Activated CD8-positive, alpha-beta memory T cell treated with anti-CD3 and anti-CD28 coated beads, Interleukin-2, amount 10 ng/mL, durations not matched to agents 7 days and 5 days (primary cell): ENCODE measurements at places on chromosomes 16 and 17. TPM values are rescaled to one million over a fixed set of nuclear protein-coding genes. Genes with fewer than 3 reads are reported as not detected.

- H3K27me3 ChIP-seq = peaks cover 60% of the 10 kb centered on the region
- H3K4me1 ChIP-seq = no peaks in the 10 kb centered on the region
- H3K4me3 ChIP-seq = no peak overlapping the region
- DNase-seq = no peak
- no peak overlapping the region for H3K27ac ChIP-seq
Observed at GRCh38 chr16:2364638-2365210, 24.2 kb upstream of the ABCA3 start.

DNA sequence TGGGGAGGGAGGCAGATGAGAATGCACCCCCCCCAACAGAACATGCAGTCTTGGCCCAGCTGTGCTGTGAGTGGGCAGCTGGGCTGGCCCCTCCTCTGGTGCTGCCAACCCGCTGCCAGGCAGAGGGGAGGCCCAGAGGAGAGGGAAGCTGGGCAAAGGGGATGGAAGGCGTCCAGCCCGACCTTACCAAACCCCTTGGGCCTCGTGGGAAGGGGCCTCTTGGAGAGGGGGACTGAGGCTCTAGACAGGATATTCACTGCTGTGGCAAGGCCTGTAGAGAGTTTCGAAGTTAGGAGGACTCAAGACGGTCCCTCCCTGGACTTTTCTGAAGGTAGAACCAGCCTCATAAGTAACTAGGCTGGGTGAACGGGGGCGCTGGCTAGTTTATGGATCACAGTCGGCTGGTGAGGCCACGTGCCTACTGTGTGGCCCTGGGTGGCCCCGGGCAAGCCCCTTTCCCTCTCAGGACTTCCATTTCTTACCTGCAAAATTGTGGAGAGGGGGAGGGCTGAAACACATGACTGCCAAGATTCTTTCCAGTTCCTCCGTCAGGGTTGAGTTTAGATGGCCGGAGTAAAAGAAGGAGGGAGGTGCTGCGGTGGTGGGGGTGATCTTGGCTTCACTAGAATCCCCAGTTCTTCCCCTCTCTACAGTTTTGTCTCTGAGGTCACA, 857 bp upstream of the STAT5A start:
- peak overlapping the region; percentile 97 for H3K27ac ChIP-seq
- H3K4me3 ChIP-seq = peak overlapping the region; percentile 96
- peaks cover 55% of the 10 kb centered on the region for H3K4me1 ChIP-seq
- no peaks in the 10 kb centered on the region for H3K27me3 ChIP-seq
- DNase-seq = peak; percentile 68

DNA sequence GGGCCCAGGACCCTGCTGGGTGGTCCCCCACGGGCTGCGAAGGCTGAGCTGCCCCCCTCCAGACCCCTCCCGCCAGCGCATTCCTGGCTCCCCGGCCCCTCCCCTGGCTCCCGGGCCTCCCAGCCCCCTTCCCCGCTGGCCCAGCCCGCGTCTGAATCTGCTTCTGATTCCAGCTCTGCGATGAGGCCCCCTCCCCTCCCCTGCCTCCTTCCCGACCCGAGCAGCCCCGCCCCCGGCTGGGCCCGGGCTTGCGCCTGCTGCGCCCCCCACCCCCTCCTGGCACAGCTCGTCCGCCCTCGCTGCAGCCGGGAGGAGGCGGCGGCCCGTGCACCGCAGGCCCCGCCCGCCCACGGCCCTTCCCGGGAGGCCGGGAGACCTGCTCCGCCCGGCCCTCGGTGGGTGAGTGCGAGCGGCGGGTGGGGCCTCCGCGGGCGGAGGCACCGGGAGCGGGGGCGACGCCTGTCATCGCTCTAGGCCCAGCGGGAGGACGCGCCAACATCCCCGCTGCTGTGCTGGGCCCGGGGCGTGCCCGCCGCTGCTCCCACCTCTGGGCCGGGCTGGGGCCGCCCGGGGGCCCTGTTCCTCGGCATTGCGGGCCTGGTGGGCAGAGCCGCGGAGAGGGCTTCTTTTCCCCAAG, at the start of gene NTN3:
Gene NTN3, plus strand, starts transcription at position 282 of the 637 bp plus-strand sequence. CDS start 405 bp downstream, outside the sequence.
- H3K4me3 ChIP-seq = no peak within 1 kb of the TSS
- DNase-seq = no peak
- no peaks in the 10 kb centered on the region for H3K36me3 ChIP-seq

Gene CDR2L
- total RNA-seq = 0.32 TPM

DNA sequence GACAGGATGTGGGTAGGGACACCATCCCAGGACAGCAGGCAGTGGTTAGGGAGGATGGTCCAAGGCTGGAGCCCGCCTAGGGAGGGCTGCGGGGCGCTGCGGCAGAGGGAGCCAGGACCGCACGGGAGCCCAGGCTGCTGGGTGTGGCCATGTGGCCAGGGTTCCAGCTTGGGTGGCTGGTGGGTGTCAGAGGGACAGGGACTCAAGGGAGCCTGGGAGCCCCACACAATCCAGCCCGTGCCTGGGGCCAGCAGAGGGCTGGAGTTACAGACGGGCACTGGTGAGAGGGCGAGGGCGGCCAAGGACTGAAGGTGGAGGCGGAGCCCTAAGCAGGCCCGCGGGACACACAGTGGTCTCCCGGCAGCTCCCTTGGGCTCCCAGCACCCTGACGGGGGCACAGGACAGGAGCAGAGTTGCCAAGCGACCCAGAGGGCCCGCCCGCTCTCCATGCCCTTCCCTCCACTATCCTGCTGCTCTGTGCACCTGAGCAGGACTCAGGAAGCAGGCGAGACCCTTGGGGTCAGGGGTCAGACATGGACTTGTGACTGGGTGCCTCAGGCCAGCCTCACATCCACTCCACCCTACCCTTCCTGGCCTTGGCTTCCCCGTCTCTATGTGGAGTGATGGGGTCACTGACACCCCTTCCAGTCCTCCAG, 7.1 kb downstream of the MRPL28 start:
- H3K4me3 ChIP-seq = no peak overlapping the region
- DNase-seq = peak; percentile 41
- peaks cover 7% of the 10 kb centered on the region for H3K36me3 ChIP-seq
- H3K4me1 ChIP-seq = peaks cover 4% of the 10 kb centered on the region
- H3K27me3 ChIP-seq = peaks cover 5% of the 10 kb centered on the region

- H3K4me1 ChIP-seq = no peaks in the 10 kb centered on the region
- no peak overlapping the region for H3K4me3 ChIP-seq
- H3K27ac ChIP-seq = no peak overlapping the region
- no peaks in the 10 kb centered on the region for H3K27me3 ChIP-seq
Observed at GRCh38 chr16:62741692-62742091, 705.5 kb upstream of the CDH8 start.

Gene JMJD6
- 60.6 TPM for total RNA-seq

Gene RPRML
- total RNA-seq = not detected

Gene LGALS9B
- total RNA-seq = not detected

DNA sequence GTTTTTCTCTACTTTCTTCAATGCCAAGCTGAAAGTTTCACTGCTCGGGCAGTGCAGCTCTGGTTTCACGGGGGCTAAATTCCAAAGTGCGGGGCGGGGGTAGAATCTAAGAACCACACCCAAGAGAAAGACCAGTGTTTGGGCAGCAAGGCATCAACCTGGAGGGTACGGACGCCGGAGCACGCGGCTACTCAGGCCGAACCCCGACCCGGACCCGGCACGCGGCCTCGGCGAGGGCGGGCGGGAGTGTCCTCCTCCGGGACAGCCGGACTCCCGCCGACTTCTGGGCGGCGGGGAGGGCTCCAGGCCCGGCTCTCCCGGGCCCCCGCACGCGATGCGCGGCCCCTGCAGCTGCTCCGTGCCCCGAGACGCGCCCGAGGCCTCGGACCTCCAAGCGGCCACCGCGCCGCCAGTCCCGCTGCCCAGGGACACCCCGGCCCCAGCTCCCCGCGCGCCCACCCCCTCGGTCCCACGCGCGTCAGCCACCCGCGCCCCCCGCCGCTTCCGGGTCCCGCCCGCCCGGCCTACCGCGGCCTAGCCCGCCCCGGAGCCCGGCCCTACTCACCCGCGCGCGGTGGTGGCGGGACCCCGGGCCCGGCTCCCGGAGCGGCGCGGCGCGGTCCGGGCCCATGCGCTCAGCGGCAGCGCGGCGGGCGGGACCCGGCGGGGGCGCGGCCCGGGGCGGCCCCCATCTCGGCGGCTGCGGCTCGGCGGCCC, 561 bp downstream of the AXIN1 start:
- peak overlapping the region; percentile 79 for H3K4me3 ChIP-seq
- peaks cover 2% of the 10 kb centered on the region for H3K27me3 ChIP-seq
- peak overlapping the region; percentile 77 for H3K27ac ChIP-seq
- H3K36me3 ChIP-seq = peaks cover 13% of the 10 kb centered on the region

Gene ITGB4
- total RNA-seq = 1.1 TPM

GRCh38 chr16:72952404-72952803, 95.5 kb downstream of the ZFHX3 start:
- no peaks in the 10 kb centered on the region for H3K4me1 ChIP-seq
- no peaks in the 10 kb centered on the region for H3K36me3 ChIP-seq
- no peak overlapping the region for H3K4me3 ChIP-seq

GRCh38 chr17:49114703-49115102, 17.9 kb upstream of the B4GALNT2 start:
- H3K27ac ChIP-seq = no peak overlapping the region
- no peak for DNase-seq
- no peaks in the 10 kb centered on the region for H3K36me3 ChIP-seq
- peaks cover 45% of the 10 kb centered on the region for H3K27me3 ChIP-seq
